Dermis lymphatic vessel endothelial cell (primary cell): ENCODE measurements at places on chromosomes 3 and 15. TPM values are rescaled to one million over a fixed set of nuclear protein-coding genes. Genes with fewer than 3 reads are reported as not detected.

The CPLX3 gene
- total RNA-seq: not detected in 2 replicates

The SLC12A8 gene
- total RNA-seq: 0.11 and 0.17 TPM in 2 replicates

The RHCG gene
- not detected in 2 replicates for total RNA-seq

The CCDC13 gene
- total RNA-seq: 0.22 and 0.26 TPM in 2 replicates

The GHSR gene
- total RNA-seq: not detected in 2 replicates

The NR2E3 gene
- 0.22 and 0.26 TPM in 2 replicates for total RNA-seq

The MYZAP gene
- total RNA-seq: 81.3 and 99.6 TPM in 2 replicates

The TPRG1 gene
- total RNA-seq: 0.09 and 0.43 TPM in 2 replicates

The OR5K2 gene
- not detected in 2 replicates for total RNA-seq

The LMLN gene
- total RNA-seq: 2.4 and 3.3 TPM in 2 replicates

The TMEM108 gene
- 0.09 TPM in 1 of 2 replicates, not detected in the other for total RNA-seq

The DYNC1LI1 gene
- total RNA-seq: 36.4 and 44.5 TPM in 2 replicates

The TLR9 gene
- not detected in 2 replicates for total RNA-seq

The RGMA gene
- total RNA-seq: under 0.01 TPM in 1 of 2 replicates, not detected in the other

The GTPBP8 gene
- total RNA-seq: 21.3 and 29.7 TPM in 2 replicates

The ZBED2 gene
- total RNA-seq: under 0.01 TPM in 1 of 2 replicates, not detected in the other

The TEX55 gene
- total RNA-seq: not detected in 2 replicates

The AGTR1 gene
- total RNA-seq: not detected in 2 replicates

The EFCC1 gene
- total RNA-seq: 5.2 and 8.5 TPM in 2 replicates

The SAMD7 gene
- not detected in 2 replicates for total RNA-seq

The CPN2 gene
- not detected in 2 replicates for total RNA-seq

The HIGD2B gene
- total RNA-seq: 0.11 and 0.17 TPM in 2 replicates
